A375 (cell line): ENCODE measurements at places on chromosomes 1 and 21. TPM values are rescaled to one million over a fixed set of nuclear protein-coding genes. Genes with fewer than 3 reads are reported as not detected.

The AMPD1 gene
- not detected in 2 replicates for total RNA-seq

The DCDC2B gene
- total RNA-seq = not detected in 2 replicates

The DONSON gene
- 23.6 and 30.6 TPM in 2 replicates for total RNA-seq

The SPRR2B gene
- total RNA-seq = not detected in 2 replicates

The ALPL gene
- total RNA-seq = 0.53 TPM in 1 of 2 replicates, not detected in the other

The ETS2 gene
- 5.8 and 7.5 TPM in 2 replicates for total RNA-seq

The SH2D1B gene
- 3.0 TPM in 2 replicates for total RNA-seq

The LPAR3 gene
- 6.8 and 8.7 TPM in 2 replicates for total RNA-seq
